ENCODE measurements at places on chromosomes 16 and 17.

- no peak for DNase-seq
These were observed 125.8 kb downstream of the C16orf78 start for GRCh38 chr16:49499414-49499785.

- no peak for DNase-seq
These were observed 23.7 kb downstream of the ALOX15 start for GRCh38 chr17:4617590-4618351.

DNA sequence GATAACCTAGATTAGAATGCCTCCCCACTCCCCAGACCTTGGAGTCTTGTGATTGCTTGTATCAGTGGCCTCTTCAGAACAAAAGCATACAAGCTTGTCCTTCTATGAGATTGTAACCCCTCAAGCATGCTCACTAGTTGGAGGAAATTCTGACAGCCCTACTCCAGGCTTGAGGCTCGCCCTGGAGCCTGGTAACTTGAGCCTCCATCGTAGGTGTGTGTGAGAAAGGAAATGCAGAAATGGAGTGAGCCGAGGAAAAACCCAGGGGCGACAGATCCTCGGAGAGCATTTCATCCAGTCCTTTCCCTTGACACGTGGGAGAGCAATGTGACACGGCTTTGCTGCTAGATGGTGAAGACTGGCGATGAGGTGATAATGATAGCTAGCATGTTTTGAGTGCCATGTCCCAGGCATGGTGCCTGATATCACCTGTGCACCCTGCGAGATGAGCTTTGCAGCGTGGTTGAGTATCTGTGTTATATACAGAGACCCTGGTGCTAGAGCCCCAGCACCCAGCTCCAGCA lies 31.2 kb downstream of the GNAO1 start:
- DNase-seq = no peak

DNA sequence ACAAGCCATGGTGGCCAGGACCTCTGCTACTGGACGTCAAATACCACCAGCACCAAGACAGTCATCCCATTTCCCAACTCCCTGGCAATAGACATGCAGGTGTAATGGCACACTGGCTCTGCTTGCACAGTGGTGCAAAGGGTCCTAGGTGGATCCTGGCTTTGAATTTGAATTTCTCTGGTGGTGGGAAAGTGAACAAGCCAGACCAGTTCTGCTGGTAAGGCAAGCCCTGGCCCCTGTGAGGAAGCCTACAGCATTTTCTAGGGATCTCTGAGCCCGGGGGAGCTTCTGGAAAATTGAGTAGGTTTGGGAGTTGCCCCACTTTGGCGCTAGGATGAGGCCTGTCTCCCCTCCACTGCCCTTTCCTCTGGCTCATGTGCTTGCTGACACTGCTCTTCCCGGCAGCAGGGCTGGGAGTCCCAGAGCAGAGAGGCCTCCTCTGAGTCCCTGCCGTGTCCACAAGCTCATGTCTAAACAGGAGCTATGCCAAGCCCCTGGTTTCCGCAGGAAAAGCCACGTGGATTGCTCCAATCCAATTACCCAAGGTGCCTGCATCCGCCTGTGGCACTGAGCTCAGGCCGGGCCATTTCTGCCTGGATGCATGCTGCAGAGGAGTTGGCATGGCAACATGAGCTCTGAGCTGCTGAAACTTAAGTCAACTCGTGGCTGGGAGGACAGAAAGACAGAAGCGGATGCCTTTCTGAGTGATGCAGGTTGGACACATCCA lies 67.0 kb downstream of the PRMT7 start:
- DNase-seq = no peak

GRCh38 chr16:17755158-17755557 lies 284.4 kb upstream of the XYLT1 start:
- DNase-seq = no peak

DNA sequence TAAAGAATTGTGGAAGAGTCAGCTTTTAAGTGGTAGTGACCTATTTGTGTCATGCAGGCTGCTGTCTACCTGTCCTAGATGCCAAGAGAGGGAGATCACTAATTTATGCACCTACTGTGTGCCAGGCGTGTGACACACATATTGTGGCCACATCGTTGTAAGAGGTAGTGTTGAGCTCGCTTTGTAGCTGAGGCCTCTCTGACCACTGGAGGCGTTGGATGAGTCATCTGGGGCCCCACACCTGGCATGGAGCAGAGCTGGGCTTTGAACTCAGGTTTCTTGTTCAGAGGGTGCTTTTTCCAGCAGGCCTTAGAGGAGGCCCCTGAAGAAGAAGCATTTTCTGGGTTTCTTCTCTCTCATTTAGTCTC lies 52.3 kb upstream of the LGALS9 start:
- no peak for DNase-seq
